H54 (cell line): ENCODE measurements at places on chromosomes 4 and X.

- no peak for DNase-seq
Observed at GRCh38 chr4:6769233-6769988, 13.1 kb upstream of the KIAA0232 start.

GRCh38 chr4:130163701-130164100 lies 1067.7 kb downstream of the C4orf33 start:
- no peak for DNase-seq

- no peak for DNase-seq
Observed at GRCh38 chr4:151458148-151458547, 49.2 kb downstream of the FHIP1A start.

DNA sequence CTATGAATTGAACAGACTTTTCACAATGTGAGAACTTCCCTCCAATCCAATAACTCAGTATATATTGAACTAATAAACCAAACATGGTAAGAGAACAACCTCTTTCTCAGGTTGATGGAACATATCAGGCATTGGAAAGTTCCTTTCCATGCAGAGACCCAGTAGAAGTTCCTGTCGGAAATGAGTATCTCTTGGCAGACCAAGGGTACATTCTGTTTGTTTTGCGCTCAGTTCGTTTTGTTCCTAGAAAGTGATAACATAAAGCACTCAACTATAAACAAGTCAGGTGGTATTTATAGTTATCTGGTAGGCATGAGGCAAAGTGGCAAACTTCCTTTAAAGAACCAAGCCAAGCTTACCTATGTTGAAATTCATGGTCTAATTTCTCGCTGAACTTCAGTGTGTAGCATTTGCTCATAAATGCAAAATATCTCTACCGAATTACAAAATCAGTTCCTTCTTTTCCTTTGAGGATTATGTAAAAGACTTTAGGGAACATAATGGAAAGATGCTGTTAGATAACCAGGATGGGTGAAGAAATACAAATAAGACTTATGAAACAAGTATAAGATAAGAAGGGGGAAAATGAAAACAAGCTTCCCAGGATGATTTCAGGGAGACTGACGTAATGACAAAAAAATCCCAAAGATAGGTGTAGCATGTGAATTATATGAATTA lies 120.3 kb downstream of the ARHGAP24 start:
- DNase-seq = no peak

- DNase-seq = no peak
Observed at GRCh38 chr4:83212041-83212851, 72.4 kb downstream of the COQ2 start.

- DNase-seq = no peak
Observed at GRCh38 chrX:139201924-139202323, 328.6 kb upstream of the F9 start.

DNA sequence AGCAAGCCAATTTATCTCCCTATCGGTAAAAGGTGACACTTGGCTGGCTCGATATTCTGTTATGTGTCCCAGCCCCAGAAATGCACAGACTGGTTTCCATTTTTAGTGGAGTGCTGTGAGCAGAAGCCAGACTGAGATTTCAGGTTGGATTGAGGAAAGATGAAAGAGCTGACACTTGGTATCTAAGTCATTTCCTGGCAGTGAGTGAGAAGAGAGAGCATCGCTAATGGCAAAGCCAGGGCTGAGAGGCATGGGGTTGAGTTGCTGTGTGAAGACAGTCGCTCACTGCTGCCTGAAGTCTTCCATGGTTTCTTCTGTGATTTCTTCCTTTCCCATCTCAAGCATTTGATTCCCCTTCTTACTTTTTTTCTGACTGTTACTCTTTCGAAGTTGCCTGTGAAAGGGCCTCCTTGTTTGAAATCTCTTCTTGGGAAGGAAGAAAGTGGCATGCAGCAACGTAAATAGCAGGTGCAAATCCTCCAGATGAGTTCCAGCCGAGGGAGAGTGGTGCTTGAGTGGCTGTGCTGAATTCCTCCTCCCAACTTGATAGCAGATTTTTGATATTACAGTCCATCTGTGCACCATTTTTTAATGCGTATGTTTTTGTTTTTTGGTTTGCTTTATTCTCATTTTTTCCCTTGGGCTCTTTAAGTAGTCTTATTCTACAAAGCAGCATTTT lies 109.2 kb upstream of the LIMCH1 start:
- DNase-seq = no peak
